ENCODE measurements at places on chromosomes 2 and 18. TPM values are rescaled to one million over a fixed set of nuclear protein-coding genes. Genes with fewer than 3 reads are reported as not detected.
A peak's percentile ranks its signal among the peaks of the same experiment; 100 is the strongest.

- peak; percentile 73 for DNase-seq
Measured at GRCh38 chr2:208072250-208072892, 47.0 kb upstream of the PLEKHM3 start.

- DNase-seq: no peak
Measured at GRCh38 chr2:130359466-130359865, 3.6 kb downstream of the PTPN18 start.

GRCh38 chr2:238290091-238290509, 1.7 kb upstream of the PER2 start:
- no peak for DNase-seq

DNA sequence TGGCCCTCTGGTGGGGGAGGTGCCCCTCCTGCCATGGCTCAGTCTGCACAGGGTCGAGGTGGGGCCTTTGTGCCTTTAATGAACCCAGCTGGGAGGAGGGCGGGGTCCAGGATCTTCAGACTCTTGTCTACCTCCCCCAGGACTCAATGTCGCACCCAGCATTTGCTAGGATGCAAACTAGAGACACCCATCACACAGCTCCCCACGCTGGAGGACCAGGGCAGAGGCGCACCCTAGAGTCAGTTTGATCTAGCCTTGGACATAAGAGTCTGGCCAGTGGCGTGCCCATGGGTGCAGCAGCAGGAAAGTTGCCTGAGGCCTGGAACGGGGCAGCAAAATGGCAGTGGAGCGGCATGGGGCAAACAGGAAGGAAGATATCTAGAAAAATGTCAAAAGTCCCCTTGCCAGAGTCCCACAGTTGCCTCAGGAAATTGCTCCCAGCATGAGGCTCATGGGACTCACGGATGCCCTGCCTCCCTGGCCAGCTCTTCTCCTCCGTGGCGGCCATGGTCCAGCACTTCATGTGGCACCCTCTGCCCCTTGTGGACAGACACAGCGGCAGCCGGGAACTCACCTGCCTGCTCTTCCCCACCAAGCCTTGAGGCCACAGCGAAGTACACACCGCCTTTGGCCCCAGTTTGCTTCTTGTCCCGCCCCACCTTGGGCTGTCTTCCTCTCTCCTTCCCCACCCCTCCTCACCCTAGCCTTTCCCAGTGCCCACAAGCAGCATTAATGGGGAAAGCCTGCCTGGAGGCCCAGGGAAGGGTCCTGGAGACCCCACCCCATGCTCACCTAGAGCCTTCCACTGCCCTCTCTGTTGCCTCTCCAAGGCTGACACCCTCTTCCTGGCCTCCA, 17.7 kb downstream of the SH2D6 start:
- DNase-seq: no peak

GRCh38 chr2:1168846-1169245, 218.2 kb downstream of the SNTG2 start:
- no peak for DNase-seq

DNA sequence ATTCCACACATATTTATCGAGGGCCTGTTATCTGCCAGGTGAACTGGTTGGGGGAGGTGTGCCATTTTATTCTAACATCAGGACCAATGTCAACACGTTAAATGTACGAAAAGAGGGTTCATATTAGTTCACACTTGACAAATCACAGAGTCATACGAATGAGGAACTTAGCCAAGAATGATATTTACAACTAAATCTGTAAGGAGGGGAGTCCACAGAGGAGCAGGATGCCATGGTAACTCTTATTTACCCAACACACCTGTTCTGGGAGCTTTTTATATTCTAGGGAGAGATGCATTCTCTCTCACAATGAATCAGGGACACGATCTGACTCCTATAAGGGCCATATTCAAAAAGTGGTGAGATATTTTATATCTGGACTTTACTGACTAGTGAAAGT, 144.1 kb downstream of the CDC42EP3 start:
- DNase-seq: no peak

- DNase-seq: no peak
Measured at GRCh38 chr2:241703032-241703604, 1.3 kb downstream of the ING5 start.

DNA sequence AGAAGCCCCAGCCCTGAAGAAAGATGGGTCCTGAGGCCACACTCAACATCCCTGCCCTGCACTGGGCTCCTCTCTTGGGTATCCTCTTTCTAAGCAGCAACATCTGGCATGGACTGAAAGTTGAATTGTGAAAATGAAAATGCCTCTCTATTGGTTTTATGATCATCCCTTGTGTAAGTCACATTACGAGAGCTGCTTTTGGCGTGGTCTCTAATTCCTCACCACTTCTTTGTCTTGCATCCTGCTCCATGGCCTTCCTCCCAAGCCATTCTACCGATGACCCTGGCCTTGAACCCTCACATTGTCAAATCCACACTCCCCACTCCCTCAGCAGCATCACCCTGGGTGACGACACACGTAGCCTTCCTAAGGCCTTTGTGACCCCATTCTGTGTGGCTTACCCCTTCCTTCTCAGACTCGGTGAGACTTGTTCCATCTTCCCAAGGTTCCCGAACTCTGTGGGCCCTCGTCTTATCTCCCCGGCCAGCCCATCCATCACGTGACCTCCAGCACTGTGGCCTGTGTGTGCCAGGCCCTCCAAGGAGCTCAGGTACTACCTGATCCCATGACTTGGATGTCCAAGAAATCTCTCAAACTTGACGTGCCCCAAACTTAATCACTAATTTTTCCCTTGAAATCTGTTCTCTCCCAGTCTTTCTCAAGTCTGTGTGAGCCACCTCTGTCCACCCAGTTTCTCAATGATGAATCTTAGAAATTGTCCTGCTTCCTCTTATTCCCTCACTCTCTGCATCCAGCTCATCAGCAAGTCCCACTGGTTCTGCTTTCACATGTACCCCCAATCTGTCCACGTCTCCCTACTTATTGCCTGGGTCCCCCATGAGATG, 194.7 kb upstream of the HS6ST1 start:
- no peak for DNase-seq

GRCh38 chr2:133255360-133255759, 312.9 kb downstream of the NCKAP5 start:
- no peak for DNase-seq

Gene FSHR
- not detected for total RNA-seq

Gene ABCG8
- total RNA-seq: not detected

Gene HAT1
- total RNA-seq: 136 TPM

Gene CHRND
- total RNA-seq: not detected

Gene AQP12B
- not detected for total RNA-seq

Gene UPP2
- not detected for total RNA-seq

All from A172 (cell line).